ENCODE measurements at places on chromosomes 1 and 21.

DNA sequence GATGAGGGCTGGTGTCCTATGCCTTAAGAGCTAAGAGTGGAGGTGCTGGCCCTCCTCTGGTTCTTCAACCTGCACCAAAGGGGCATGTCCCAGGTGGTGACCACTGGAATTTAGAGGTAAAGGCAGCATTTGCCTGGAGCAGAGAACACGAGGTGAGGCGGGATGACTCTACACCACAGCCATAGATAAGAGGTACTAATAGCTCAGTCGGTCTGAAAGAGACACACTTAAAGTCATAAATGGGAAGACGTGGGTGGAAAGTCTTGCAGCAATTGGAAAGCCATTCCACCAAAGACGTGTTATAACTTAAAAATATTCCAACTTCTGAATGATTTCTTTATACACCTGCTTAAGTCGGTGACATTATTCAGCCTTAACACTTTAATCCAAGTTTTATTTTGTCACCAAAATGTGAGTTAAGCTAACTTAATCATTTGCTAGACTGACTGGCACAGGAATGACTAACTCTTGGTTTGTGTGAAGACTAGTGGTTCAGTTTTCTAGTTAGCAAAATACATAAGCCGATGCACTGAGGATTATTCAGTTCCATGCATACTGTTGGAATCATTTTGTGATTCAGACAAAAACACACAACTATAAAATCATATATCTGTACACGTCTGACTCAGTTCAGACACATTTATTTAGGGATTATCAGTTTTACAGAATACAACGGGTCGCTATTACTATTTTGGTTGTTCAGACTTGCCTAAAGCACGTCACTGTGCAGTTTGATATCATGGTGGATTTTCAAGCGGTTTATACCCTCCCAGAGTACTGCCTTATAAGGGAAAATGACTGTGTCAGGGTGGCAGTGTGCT is 4.6 kb upstream of the ETS2 start:
- no peak for DNase-seq

GRCh38 chr1:225428881-225429455 is 1.1 kb upstream of the LBR start:
- DNase-seq, result no peak

- peak; percentile 88 for DNase-seq
These were observed 21.0 kb downstream of the S100A10 start for GRCh38 chr1:151972542-151973248.

DNA sequence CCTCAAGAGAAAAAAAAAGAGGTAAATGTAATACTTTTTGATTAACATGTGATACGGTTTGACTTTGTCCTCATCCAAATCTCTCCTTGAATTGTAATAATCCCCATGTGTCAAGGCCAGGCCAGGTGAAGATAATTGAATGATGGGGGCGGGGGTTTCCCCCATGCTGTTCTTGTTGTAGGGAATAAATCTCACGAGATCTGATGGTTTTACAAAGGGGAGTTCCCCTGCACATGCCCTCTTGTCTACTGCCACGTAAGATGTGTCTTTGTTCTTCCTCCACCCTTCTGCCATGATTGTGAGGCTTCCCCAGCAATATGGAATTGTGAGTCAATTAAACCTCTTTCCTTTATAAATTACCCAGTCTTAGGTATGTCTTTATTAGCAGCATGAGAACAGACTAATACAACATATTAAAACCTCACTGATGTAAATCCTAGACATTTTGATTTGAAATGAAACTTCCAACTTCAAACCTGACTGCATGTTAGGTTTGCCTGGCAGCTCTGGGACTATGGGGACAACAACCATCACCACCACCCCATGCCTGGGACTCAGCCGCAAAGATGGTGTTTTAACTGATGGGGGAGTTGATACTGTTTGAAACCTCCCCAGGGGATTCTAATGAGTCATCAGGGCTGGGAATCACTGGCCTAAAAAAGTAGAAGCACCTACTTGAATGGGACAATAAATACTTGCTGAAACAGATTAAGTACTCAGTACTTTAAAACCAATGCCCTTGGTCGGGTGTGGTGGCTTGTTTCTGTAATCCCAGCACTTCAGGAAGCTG is 32.8 kb upstream of the BACH1 start:
- no peak for DNase-seq

GRCh38 chr1:179082999-179083335 is 1.1 kb downstream of the TOR3A start:
- peak; percentile 31 for DNase-seq

- peak; percentile 29 for DNase-seq
These were observed at the start of gene TEKT2 for GRCh38 chr1:36083635-36084496. TEKT2 (plus strand) TSS chr1:36084094; CDS start chr1:36084922, 828 bp downstream.

DNA sequence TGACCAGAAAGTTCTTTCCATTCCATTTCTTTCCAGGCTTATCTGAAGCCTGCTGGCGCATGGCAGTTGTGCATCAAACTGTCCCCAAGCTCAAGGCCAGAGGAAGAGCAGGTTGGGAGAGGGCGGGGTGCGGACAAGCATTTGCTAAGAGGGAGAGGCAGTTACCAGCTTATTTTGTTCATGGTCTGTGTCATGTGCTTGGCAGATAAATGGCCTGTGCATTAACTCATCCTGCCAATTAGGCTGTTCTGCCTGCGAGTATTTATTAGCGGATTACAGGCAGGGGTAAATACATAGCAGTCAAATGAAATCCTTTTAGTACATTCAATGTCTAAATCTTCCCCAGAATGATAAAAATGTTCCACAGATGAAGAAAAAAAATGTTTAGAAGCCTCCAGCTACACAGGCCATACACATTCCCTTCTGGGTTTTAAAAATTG is 48.9 kb upstream of the B3GALNT2 start:
- DNase-seq, result no peak

- DNase-seq, result no peak
These were observed 24.9 kb downstream of the SUSD4 start for GRCh38 chr1:223338811-223339746.

DNA sequence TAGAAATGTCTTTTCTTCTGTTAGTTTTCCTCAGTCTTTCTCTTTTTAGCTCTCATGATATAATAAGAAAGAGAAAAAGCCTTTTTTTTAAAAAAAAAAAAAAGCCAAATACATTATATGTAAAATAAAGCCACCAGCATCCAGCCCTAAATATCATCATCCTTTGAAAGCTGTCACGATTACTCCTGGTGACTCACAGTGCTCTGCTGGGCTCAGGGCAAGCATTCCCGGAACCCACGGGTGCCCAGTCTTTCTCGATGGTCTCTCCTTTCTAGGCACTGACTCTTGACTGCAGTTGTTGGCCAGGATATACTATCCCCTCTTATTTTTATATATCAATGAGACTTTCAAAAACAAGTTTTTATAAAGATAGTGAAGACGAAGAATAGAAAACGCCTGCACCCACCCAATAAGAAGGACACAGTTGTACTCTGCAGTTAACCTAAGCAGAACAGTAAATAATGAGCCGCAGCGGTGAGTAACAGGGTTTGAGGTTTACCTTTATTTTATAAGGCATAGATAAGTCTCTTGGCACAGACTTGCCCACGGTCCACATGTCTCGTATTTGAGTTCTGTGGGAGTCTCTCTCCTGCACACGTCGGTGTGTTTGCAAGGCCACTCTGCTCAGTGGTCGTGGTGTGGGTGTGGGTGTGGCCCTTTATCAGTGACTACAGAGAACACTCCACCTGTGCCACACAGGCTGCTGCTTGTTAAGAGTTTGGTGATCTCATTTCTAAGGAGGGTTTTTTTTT is 15.7 kb upstream of the MX2 start:
- DNase-seq, result no peak

DNA sequence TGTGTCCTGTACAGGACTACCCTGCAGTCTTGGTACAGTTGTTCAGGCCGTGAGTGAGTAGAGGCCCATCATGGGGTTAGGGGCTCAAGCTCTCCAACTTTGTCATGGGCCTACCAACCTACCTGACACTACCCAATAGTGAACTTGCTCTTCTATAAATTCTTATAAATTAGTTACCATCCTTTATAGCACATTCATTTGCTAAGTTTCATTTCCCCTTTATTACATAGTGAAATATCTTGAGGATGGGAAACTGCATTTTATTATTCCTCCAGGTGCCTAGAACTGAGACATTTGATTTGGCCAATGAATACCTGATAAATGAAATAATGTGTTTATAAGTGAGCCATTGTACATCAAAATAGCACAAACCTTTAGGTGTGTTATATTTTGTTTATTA is 9.1 kb upstream of the CTH start:
- no peak for DNase-seq

DNA sequence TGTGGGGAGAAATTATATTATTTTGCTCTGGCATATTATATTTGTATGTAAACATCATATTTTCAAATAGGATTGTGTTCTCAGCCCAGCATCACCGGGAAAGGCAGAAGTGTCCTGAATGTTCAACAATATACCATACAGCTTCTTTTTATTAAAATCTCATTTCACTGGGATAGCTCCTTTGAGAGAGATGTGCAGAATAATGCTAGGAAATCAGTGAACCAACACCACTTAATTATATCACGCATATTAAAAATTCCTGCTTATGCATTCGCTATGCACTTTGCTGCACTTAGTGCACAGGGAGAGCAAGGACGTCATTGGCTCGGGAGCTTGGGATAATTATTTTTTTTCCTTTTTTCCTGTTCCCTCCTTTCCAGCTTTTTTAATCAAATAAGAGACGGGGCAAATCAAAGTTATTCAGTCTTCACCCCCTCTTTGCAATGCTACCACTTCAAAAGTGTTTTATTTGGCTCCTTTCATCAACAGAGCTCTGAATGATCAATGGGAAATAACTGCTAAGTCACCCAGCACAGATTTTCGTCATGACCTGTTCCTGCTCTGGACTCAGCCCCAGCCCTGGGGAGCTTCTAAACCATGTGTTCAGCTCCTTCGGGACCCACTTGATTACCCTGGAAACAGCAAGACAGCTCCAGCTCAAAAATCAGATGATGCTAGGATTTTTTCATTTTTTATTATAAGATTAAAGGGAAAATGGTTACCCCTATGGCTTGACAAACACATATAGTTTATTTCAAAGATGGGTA is 165.5 kb upstream of the DUSP10 start:
- DNase-seq, result no peak

DNA sequence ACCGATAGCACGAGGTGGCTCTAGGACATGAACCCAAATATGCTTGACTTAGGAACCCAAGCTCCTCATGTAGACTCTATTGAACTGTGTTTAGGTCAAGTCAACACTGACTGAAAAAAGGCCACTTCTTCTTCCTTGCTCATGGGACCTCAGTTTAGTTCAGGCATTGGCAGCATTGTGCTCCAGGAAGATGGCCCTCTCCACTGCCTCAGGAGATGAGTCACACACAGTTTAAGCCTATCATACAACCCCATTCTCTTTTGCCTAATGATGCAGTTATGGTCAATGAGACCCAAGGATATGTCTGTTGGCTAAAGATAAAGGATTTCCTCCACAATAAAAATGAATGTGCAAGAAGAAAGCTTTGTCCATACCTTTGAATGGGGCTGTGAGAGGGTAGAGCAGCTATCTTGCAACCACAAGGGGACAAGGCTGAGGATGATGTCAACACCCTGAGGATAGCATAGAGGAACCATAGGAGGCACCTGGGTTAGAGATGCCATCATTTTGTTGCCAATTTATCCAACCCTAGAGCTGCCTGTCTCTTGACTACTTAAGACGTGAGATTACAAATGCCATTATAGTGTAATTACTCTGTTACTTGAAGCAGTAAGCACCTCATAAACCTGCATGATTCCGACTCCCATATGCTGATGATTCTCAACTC is 3.0 kb upstream of the TRIM63 start:
- no peak for DNase-seq

All from choroid plexus epithelial cell (primary cell).